ENCODE measurements at places on chromosomes 3 and 15.

GRCh38 chr3:54965746-54966145 is 37.9 kb upstream of the LRTM1 start:
- peak; percentile 96 for DNase-seq

DNA sequence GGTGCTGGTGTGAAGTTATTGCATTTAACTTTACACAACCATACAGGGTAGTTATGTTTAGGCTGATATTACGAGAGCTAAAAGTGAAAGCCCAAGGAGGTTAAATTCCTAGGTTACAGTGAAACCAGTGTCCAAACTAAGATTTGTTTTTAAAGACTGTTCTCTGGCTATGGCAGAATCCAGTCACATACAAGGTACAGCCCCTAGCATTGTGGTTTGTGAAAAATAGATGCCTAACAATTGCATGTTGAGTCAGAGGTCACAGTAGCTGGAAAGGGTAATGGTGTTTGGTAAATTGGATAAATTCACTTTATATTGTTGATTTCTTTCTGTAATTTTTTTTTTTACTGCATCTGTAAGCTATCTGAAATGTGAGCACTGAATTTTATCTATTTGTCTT is 614.6 kb upstream of the TBL1XR1 start:
- no peak for DNase-seq

DNA sequence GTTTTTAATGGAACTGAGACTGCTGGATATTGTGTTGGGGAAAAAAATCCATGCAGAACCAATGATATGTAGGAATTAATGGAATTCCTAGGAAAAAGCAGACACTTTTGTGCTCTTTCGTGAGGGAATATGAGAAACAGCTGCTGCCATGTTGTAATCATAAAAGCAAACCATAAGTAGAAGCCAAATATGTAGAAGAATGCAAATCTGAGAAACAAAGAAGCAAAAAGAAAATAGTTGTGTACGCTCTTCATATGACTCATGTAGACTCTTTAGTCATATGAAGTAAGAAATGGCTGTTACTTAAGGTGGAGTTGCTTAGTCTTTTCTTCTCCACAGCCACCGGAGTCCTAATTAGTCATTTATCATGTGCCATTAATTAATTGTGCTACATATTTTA is 298.6 kb upstream of the ZNF717 start:
- peak; percentile 14 for DNase-seq

- peak; percentile 35 for DNase-seq
Observed at GRCh38 chr3:54349231-54349652, 226.9 kb downstream of the CACNA2D3 start.

GRCh38 chr3:53749448-53749847 is 96.8 kb downstream of the CHDH start:
- no peak for DNase-seq

DNA sequence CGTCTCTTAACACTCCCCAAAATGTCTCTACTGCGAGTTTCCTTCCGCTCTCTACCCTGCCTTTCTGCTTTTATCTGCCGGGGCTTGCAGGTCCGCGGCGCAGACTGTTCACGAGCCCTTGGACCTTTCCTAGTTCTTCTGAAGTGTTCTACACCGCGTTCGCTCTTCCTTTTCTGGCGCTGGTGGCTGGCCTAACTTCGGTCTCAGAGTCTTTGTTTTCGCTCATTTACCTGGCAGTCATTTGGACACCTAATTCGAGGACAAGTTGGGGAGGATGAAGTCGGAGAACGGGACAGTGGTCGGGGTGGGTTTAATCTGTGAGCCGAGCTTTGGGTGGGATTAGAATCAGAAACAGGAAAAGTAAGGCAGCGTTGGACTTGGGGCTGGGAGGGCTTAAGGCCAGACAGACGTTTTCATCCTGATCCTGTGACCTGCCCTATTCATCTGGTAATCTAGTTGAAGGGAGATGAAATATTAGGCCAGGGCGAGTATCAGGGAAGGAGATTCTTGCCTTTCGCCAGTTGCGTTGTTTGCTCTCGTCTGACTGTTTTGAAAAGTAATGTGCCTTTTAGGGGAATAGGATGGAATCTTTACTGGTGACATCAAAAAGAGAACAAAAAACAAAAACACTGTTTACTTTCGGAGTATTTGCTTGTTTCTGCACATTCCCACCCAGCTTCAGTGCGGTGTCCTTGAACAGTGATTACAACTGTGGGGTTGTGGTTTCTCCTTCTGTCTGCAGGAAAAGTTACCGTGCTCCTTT is 1.8 kb downstream of the DIPK2A start:
- DNase-seq, result peak; percentile 71

- DNase-seq, result no peak
Observed at GRCh38 chr3:17367171-17367570, 375.3 kb downstream of the TBC1D5 start.

GRCh38 chr3:22977650-22978289 is 225.4 kb upstream of the UBE2E2 start:
- no peak for DNase-seq

DNA sequence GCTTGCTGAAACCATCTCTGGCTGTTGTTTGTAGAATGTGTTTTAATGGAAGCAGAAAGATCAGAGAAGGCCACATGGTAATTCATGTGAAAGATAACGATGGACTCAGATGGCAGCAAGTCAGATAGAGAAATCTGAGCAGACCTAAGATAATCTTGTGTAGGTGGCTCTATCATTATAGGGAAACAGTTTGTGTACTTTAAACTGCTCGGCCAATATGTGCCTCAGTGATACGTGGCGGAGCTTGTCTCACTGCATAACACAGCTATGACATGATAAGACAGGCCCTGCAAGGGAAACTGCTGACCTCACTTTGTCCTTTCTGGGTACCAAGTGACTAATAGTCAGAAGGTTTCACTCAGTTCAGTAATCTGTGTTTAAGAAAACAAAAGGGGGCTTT is 51.0 kb downstream of the MME start:
- peak; percentile 44 for DNase-seq

DNA sequence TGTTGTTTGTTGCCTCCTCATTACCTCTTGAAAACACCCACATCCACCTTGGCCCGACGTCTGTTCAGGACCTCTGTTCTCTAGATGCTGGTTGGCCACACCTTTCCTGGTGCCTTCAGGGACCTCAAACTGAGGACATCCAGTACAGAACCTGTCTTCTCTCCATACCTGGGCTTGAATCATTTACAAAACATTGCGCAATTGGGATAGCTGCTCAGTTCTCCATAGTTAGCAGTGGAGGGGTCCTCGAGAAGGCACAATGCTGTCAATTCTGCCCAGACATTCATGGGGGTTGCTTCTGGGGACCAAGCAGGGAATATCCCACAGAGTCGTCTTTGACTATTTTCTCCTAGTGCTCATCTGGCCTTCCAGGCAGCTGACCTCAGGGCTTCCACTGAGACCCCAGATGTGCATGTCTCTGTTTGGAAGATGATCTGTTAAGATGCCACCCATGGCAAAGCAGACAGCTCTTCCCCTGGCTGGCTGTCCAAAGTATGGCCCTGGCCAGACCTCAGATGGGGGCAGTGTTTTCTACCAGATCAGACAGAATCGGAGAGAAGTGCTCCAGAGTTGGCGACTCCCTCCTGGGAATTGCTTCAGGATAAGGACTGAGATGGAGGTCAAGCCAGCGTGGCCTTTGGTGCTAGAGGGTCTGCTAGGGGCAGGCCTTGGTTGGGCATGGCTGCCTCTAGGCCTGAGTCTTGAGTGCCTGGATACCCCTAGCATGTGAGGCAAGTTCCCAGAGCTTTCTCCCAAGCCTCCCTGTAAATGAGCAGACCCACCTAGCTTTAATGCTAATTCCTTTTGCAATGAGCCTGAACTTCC is 46.1 kb downstream of the CHCHD6 start:
- DNase-seq, result no peak

DNA sequence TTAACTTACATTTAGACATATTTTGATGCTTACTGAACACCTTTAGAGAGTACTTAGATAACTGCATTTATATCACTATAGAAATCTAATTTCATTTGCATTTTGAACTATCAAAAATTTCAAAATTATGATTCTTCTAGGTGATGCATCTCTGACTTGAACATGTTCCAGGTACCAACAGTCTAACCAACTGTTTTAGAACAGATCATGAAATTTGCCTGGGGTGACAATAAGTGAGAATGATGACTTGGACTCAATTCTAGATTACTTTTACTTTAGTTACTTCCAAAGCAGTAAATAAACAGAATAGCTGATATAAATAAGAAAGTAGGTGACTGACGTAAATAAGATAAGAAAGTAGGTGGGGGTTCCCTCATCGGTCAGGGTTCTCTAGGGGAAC is 307.8 kb downstream of the BCHE start:
- DNase-seq, result no peak

- no peak for DNase-seq
Observed at GRCh38 chr3:28022916-28023315, 218.5 kb upstream of the CMC1 start.

DNA sequence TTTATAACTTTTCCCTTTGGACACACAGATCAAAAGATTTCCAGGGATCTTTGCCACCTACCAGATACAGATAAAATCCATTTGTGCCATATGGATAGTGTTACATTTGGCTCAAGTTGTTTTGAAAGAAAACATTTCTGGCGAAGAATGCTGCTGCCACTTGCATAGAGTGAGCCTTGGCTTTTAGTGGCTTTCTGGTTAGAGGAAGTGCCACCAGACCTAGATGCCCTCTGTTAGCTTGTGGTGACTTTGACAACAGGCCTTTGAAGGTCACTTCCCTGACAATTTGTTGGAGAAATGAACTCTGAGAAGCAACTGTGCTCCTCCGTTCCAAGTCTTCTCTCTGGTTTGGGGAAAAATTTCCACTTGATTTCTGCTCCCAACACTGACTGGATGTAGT is 158.0 kb downstream of the CHST2 start:
- no peak for DNase-seq

DNA sequence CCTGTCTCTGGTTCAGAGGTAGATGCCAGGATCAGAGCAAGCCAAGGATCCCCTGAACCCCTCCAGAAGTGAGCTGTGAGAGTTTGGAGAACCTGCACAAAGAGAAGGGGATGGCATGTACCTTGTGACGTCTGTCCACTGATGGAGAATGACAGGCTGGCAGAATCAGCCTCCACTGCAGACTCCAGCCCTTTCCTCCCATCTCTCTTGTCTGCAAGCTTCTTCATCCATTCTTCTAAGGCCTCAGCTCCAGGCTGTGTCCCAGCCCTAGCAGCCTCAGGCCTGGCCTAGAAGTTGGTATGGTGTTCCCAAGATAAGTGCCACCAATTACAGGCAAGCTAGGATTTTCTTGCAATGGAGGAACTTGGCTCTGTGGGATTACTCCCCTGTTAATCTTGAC is 8.6 kb downstream of the GALNT15 start:
- no peak for DNase-seq

DNA sequence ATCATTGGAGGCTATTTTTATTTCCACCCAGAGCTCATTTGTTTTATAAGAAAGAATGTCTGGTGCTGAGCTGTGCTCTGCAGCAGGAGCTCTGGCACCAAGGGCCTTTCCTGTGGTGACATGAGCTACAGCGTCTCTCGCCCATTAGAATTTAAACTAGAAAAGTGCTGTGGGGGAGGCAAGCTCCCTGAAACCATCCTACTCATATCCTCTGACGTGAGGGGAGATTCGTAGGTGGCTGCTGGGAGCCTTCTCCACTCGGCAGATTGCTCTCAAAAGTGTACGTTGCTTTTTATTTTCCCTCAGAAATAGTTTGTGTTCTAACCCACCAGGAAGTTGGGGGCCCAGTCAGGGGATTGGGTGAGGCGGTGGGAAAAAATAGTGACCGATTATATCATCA is 76.3 kb upstream of the ARHGEF3 start:
- DNase-seq, result peak; percentile 26

- DNase-seq, result no peak
Observed at GRCh38 chr3:161673866-161674265, 177.3 kb downstream of the OTOL1 start.

DNA sequence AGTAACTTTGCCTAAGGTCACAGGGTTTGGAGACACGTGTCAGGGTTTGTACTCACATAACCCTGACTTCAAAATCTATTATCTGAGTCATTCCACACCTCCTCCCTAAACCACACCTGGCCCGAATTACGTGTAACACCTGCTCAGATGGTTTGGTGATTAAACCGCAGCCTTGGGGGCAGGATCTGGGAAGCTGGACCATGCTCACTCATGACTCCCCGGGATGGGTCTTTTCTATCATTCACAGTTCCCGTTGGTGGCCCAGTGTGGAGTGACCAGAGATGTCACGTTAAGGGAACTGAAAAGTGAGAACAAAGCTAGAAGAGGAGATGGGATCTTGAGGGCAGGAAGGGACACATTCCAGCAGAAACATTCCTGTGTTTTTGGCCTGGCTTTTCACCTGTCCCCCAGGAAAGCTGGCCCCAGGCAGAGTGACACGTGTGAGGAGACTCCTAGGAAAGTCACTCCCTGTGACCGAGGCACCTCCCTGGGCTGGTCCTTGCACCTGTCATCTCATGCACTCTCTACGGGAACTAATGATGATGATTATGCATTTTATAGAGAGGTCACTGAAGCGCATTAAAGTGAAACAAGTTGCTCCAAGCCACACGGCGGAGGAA is 75.4 kb upstream of the POMGNT2 start:
- DNase-seq, result no peak

- DNase-seq, result no peak
Observed at GRCh38 chr15:38242055-38242454, 10.6 kb upstream of the SPRED1 start.

GRCh38 chr3:64039981-64040733 is 16.9 kb upstream of the PSMD6 start:
- DNase-seq, result no peak

DNA sequence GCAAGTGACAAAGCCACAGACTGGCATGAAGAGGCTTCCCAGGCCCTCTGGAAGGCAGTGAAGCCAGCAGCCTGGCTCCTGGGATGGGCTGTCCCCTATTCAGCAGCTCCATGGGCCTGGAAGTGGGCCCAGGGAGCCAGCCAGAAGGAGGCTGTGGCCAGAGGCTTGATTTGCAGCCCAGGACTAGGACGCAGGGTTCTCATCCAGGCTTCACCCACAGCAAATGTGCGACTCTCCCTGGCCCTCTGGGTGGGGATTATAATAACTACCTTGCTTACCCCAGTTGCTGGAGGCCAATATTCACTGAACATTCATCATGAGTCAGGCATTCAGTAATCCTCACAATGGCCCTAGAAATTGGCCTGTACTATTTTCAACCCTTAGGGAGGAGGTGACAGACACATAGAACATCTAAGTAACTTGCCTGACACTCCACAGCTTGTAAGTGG is 24.6 kb upstream of the SRP14 start:
- peak; percentile 47 for DNase-seq

GRCh38 chr3:171704814-171705213 is 105.5 kb downstream of the PLD1 start:
- no peak for DNase-seq

- no peak for DNase-seq
Observed at GRCh38 chr3:23653647-23654525, 151.9 kb upstream of the UBE2E1 start.

DNA sequence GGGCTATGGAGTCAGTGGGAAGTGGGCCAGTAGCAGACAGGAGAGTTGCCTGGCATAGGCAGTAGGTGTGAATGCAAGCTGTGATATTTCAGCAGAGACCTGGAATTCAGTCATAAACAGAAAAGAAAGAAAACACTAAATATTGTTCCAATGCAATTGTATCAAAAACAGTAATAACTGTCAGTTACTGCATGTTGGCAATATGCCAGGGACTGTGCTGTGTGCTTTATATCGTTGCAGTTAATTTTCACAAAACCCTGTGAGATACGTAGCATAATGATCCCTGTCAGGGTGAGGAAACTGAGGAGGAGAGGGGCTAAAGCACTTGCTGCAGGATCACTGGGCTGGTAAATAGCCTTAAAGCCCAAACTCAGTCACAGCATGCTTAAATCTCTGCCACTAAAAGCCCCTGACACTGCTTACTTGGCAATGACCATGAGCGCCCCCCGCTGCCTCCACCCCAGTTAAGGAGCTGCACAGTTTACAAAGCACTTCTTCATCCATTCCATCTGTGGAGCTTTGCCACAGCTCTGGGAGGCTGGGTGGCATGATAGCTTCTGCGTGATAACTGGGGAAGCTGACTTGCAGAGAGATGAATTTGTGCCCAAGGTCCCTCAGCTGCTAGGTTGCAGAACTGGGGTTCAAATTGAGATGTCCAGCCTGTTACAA is 3.9 kb downstream of the SLC6A1 start:
- no peak for DNase-seq

Measured in astrocyte (in vitro differentiated cells and primary cell).